ENCODE measurements at places on chromosomes 11 and 22.

- DNase-seq = no peak
Measured at GRCh38 chr11:38043060-38043459, 1445.0 kb upstream of the RAG2 start.

- no peak for DNase-seq
Measured at GRCh38 chr22:23673826-23674690, 16.8 kb upstream of the RGL4 start.

- DNase-seq = no peak
Measured at GRCh38 chr11:82326853-82327252, 406.8 kb downstream of the FAM181B start.

GRCh38 chr11:8034106-8034585, 46.9 kb upstream of the TUB start:
- DNase-seq = no peak

DNA sequence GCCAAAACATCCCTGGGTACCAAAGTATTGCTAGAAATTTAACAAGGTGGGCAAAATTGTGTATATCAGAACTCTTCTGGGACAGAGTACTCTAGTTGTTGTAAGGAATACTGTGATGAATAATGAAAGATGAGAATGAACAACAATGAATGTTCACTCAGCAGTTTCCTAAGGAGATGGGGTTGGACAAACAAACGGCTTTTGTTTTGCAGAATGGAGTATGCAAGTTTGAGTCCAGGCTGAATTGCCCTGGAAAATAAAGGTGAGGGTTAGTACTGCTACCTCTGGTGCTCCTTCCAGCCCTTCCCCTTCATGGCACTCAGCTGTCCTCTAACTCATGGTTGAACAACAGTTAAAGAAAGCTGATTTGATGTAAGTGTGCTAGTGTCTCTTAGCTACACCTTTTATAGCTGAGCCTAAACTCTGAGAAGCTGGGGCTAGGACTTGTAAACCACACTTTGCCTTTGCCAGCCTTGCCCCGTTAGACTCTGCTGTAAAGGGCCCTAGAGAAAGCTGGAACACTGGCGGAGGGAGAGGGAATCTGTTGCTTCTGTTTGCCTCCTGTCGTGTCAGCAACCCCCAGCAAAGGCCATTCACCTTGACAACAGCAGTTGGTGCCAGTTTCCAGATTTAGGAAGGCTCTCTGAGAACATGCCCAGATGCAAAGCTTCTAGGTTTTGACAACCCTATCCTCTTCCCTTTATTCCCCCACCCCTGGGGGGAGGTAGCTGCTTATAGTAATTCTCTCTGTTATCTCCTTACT, 41.2 kb upstream of the POLD3 start:
- DNase-seq = no peak

GRCh38 chr11:112613051-112613972, 347.9 kb upstream of the NCAM1 start:
- peak; percentile 73 for DNase-seq

- DNase-seq = no peak
Measured at GRCh38 chr11:47388697-47389576, 10.6 kb upstream of the SPI1 start.

GRCh38 chr22:27475548-27475897, 326.0 kb downstream of the MN1 start:
- no peak for DNase-seq

DNA sequence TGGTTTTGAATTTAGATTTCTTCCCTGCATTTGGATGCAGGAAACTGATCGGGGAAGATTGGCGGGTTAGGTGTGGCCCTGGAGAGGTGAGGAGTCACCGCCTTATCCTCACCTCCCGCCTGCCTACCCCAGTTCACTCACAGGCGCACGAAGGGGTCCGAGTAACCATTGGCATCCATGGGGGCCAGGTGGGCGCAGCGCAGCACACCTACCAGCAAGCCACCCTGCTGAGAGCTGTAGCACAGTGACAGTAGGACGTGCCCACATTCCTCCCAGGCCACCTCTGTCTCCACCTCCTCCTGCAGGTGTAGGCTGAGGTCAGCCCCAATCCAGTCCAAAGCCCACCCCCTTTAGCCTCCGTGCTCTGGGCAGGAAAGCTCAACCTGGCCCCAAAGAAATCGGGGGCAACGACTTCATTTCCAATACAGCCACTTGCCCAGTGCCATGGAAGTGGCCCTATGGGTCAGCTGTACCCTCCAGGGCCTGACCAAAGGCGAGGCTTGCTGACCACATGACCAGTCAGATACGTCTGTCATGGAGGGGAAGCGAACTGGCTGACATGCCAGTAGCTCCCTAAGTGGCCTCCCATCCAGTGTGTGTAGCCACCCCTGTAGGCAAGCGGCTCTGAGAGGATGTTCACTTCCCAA, 6.7 kb downstream of the NDUFV1 start:
- no peak for DNase-seq

DNA sequence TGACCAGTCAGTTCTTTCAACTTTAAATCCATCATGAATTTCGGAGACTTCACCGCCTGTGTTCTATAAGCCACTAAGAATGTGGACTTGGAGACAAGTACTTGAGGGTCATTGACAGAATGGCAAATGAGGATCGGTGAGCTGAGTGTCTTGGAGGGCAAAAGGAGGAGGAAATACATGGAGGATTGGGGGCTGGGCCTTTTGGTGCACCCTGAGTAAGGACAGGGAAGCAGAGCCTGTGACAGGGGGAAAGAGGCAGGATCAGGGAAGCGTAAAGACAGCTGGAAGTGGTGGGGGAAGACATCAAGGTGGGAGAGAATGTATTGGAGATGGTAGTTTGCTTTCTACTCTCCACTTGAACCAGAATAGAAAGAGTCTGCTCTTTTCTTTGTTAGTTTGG, 70.4 kb upstream of the MTMR2 start:
- DNase-seq = no peak

GRCh38 chr11:3009481-3009880, 17.4 kb upstream of the NAP1L4 start:
- DNase-seq = no peak

DNA sequence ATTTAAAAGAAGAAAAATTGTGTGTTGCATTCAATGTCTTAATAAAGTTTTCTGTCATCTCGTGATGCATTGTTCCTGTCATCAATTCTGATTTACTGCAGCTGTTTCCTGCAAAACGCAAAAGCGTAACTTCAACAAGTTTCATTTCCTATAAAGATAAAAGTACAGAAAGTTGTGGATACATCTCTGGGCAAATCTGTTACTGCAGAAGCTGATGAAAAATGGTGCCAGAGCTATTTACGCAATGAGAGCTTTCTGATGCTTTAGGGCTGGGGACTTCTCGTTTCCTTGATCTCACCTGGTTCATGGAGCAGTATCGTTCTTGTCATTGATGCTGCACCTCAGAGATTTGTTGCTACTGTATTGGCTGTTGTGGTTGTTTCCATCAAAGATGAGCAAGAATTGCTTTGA, 15.5 kb upstream of the MS4A12 start:
- no peak for DNase-seq

- no peak for DNase-seq
Measured at GRCh38 chr11:46250745-46251052, 26.8 kb upstream of the CREB3L1 start.

GRCh38 chr11:75903276-75903675, 88.3 kb downstream of the UVRAG start:
- DNase-seq = peak; percentile 52

GRCh38 chr22:20927940-20928572, 10.8 kb downstream of the CRKL start:
- no peak for DNase-seq

DNA sequence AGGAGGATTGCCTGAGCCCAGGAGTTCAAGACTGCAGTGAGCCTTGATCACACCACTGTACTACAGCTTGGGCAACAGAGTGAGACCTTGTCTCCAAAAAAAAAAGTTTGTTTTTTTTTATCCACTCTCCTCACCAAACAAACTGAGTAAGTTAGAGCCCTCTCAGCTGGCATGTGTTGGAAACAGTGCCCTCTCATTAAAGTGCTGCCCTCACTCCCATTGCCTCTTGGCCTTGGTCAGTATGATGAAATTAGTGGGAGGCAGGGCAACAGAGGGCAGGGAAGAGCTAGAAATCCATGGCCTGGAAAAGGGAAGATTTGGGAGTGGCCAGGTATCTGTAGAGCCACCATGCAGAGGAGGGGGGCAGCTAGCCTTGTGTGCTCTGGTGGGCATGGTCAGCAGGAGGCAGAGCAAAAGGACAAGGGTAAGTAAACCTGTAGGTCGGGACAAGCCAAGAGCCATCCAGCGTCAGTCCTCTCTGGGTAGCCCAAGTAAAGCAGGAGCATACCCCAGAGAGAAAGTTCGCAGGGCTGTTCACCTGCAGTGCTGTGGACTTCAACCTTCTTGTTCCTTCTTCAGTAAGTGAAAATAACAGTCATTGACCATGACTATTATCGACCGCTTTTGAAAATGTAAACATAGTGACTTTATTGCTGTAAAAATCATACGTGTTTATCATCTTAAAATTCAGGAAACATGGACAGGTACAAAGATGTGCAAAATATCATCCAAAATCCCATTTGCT, 28.2 kb downstream of the PIK3IP1 start:
- DNase-seq = no peak

GRCh38 chr11:2297623-2298030, 4.1 kb downstream of the C11orf21 start:
- DNase-seq = no peak

GRCh38 chr22:44458044-44459020, 39.7 kb downstream of the RTL6 start:
- no peak for DNase-seq

DNA sequence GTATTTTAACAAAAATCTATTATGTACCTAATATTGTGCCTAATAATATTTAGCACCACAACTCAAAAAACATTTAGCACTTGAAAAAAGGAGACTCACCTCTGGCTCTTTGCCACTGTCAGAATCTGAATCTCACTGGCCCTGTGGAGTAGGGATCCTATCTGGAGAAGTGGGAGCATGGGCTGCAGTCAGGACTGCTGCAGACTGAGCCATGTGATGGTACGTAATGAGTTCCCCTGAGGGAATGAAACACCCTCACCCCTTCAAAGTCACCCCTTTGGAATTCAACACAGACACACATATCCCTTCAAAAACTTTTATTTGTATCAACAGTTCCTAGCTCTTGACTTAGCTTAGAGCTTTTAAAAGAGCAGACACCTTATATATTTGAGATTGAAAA, 6.5 kb downstream of the PTPMT1 start:
- no peak for DNase-seq

- no peak for DNase-seq
Measured at GRCh38 chr11:27663326-27663725, 36.9 kb downstream of the BDNF start.

GRCh38 chr11:118057251-118058145, 19.4 kb upstream of the TMPRSS4 start:
- no peak for DNase-seq

DNA sequence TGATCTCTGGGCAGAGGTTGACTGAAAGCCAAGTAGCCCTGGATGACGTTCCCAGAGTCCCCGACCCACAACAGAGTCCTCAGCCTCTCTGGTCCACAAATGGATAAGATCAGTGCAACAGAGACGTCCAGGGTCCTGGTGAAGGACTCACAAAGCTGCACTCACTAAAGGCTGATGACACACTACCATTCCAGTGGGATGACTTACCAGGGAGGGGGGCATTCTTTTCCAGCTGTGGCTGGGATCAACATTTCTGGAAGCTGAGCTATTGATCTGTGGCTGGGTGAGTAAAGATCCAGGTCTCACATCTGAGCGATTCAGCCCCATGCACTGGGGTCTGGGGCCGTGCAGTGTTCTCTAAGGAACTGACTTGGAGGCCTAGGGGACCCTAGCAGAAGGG, 296.2 kb downstream of the NTM start:
- no peak for DNase-seq

Data from eye (tissue), 1 donor.